SJSA1 (cell line): ENCODE measurements at places on chromosomes 3 and 15.

- no peak for DNase-seq
Observed at GRCh38 chr3:89332793-89333192, 225.4 kb downstream of the EPHA3 start.

- no peak for DNase-seq
Observed at GRCh38 chr3:168545591-168545990, 449.9 kb upstream of the GOLIM4 start.

GRCh38 chr3:71887256-71887655 is 102.3 kb upstream of the PROK2 start:
- no peak for DNase-seq

DNA sequence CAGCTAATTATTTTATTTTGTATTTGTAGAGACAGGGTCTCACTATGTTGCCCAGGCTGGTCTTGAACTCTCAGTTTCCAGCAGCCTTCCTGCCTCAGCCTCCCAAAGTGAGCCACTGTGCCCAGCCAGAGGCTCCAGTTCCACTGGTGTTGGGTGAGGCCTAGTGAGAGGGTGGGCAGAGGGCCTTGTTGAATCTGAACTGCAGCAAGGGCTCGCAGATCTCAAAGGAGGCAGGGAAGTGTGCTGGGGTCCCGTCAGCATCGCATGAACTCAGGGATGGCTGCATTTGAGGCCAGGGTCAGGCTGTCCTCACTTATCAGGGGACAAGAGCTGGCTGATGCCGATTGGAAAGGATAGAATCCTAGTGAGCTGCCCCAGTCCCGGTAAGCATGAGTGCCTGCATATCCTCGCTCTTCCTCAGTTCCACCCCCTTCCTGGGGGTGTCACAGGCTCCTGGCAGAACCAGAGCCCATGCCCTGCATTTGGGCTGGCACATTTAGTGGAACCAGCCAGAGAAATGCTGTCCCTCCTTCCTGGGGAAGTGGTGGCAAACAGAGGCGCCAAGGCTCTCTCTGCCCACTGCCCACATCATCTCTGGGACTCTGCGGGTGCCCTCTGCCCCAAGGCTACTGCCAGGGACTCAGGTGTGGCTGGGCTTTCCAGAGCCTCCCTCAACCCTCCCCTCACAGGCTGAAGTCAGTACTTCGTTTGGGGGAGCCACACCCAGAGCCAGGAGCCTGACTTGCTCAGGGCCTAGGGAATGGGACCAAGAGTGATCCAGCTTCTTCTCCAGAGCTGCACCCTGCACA is 24.1 kb downstream of the ALS2CL start:
- DNase-seq, result no peak

GRCh38 chr15:88450125-88450798 is 16.9 kb downstream of the MRPL46 start:
- DNase-seq, result peak; percentile 71

- peak; percentile 36 for DNase-seq
Observed at GRCh38 chr15:56468401-56468800, 3.5 kb upstream of the MNS1 start.

DNA sequence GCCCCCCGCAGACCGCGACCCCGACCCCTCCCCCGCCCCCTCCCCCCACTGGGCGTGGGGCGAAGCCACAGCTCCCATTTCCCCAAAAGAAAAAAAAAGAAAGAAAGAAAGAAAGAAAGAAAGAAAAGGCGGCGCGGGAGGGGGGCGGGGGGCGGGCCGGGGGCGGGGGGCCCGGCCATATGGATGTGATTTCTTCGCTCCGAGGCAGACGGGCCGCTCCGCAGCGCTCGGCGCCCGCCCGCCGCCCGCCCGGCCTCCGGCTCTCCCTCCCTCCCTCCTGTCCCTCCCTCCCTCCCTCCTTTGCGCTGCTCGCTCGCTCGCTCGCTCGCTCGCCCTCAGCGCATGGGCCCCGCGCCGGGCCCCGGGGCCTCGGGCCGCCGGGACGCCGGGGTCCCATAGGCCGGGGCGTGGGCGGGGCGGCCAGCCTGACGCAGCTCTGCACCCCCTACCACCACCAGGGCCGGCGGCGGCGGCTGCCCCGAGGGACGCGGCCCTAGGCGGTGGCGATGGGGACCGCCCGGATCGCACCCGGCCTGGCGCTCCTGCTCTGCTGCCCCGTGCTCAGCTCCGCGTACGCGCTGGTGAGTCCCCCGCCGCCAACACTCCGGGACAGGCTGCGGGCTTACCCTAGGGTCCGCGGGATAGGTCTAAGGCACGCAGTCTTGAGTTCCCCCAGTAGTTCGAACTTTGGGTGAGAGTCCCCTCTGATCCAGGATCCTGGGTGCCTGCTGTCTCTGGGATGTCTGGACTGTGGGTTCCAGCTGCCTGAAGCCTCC is 5.7 kb downstream of the PTH1R start:
- no peak for DNase-seq

GRCh38 chr15:59298225-59298853 is 74.3 kb downstream of the MYO1E start:
- DNase-seq, result no peak

DNA sequence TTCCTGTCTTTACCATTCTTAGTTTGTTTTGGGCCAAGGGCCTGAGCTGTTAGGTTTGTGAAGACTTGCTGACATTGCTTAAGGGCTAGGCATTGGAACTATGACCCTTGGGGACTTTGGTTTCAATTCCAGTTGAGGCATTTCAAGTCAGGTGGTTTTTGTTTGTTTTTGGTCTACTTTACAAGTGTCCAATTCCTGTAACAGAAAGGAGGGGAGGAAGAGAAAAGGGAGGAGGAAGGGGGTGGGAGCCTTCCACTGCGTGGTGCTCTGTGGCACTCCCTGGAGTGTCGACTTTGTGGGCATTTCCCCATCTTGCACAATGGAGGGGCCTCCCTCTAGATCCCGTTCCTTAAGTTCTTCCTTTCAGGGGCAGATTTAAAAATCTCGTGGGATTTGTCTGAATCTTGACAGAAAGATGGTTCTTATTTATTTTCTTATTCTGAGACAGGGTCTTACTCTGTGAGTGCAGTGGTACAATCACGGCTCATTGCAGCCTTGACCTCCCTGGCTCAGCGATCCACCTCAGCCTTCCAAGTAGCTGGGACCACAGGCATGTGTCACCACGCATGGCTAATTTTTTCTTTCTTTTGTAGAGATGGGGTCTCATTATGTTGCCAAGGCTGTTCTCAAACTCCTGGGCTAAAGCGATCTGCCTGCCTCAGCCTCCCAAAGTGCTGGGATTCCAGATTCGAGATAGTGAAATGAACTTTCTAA is 59.5 kb upstream of the RYK start:
- DNase-seq, result no peak

GRCh38 chr3:102037209-102037608 is 187.9 kb downstream of the NFKBIZ start:
- DNase-seq, result no peak

DNA sequence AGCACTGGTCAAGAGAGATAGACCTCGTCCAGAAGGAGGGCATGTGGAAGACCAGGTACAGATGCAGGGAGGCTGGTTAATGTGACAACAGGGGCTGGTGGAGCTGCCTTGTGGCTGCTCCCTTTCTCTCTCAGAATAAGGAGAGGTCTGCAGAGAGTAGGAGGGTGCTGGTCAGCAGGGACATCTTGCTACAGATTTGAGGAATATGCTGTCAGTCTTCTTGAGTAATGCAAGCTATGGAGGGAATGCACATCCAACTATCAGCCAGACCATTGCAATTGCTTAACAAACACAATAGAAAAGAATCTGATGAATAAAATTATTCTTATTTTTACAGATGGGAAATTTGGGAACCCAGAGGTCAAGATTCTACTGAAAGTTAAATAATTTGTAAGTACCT is 20.3 kb upstream of the SIAH2 start:
- DNase-seq, result no peak

DNA sequence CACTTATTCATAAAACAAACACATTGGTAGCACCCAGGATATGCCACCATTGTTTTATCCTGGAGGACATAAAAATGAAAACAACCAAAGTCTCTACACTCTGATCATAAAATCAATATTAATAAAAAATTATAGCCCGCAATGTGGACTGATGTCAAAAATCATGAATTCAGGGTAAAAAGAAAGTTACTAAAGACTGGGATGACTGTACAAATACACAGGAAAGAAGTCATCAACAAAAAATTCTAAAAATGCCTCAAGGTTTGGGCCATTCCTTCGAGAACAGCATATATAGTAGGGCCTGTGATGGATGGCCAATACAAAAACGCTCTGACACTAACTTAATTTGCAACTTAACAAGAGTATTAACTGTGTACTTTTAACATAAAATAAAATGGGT is 76.8 kb downstream of the THBS1 start:
- DNase-seq, result peak; percentile 60
